Effector CD4-positive, alpha-beta T cell (primary cell): ENCODE measurements at places on chromosomes 2 and 18.

DNA sequence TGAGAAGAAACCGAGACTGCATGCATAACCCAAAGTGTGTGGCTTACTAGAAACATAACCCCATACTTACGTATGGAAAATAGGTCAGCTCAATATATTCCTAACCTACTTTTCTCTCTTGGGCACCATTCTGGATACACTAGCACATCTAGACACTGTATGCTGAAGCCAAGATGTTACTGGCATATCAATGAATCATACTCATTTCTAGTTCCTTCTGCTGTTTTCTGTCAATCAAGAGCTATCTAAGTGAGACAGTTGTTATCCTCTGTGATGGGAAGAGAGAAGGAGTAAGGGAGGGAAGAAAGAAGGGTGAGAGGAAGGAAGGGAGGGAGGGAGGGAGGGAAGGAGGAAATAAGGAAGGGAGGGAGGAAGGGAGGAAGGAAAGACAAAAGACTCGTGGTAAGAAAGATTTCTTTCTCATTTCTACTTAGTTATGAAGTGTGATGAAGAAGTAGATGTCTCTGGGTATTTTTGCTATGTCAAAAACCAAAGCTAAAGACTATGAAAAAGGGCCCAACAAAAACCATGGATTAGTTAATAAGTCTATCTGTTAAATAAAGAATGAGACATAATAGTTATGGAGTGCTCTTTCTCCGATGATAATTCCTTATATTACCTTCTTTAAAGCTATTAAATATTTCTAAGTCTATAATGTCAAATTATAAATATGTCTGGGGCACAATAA is 248.4 kb downstream of the ZNF521 start:
- no peak for DNase-seq

DNA sequence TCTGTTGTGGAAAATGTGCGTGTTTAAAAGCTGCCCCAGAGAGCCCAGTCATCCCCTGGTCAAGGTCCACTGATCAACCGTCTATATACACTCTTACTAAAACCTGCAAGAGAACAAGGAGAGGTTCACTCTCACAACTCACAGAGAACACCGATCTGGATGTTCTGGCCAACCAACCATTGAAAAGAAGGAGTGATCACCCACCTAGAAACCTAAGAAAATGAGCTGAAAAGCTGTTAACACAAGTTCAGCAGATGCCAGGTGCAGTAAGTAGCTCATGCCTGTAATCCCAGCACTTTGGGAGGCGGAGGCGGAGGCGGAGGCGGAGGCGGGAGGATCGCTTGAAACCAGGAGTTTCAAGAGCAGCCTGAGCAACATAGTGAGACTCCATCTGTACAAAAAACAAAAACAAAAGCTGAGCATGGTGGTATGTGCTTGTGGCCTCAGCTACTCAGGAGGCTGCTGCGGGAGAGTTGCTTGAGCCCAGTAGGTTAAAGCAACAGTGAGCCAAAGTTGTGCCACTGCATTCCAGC is 14.5 kb downstream of the ATG16L1 start:
- no peak for DNase-seq

DNA sequence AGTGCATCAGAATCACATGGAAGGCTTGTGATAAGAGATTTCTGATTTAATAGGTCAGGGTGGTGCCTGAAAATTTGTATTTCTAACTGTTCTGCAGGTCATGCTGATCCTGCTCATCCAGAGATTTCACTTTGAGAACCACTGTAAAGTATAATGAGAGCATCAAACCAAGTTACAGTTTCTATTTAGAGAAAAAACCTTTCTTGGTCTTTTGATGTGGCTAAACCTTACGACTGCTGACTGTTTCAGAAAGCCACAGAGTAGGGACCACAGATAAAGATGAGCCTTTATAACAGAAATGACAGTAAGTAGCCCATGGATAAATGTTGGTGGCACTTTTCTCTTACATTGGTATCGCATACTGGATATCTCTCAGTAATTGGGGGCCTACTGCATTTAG is 109.4 kb upstream of the FANCL start:
- DNase-seq = no peak

GRCh38 chr2:15943378-15944280 is 3.3 kb downstream of the MYCN start:
- no peak for DNase-seq

GRCh38 chr2:45786836-45787357 is 135.4 kb downstream of the PRKCE start:
- no peak for DNase-seq

DNA sequence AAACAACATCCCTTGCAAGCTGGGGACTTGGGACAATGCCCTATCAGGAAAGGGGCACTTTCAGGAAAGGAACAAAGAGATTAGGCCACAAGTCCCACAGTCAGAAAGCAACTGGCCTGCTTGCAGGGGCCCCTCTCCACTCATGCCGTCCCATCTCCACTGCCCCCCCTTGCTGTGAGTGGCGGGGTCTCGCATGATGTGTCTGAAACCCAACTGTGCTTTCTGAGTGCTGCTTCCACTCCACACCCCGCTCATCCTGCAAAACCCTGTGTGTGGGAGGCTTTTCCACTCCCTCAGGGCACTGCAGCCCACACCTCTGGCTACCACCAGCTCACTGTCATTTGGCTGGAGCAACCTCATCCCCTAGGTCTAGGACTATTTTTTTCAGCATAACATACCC is 7.9 kb downstream of the HS6ST1 start:
- no peak for DNase-seq

- no peak for DNase-seq
Measured at GRCh38 chr2:175430236-175430635, 248.7 kb upstream of the ATP5MC3 start.
